Activated naive CD8-positive, alpha-beta T cell treated with anti-CD3 and anti-CD28 coated beads, Interleukin-2, amount 10 ng/mL, durations not matched to agents 7 days and 5 days (primary cell): ENCODE measurements at places on chromosomes 6 and 20. TPM values are rescaled to one million over a fixed set of nuclear protein-coding genes. Genes with fewer than 3 reads are reported as not detected.

ZBTB46 gene
- 0.11 TPM for total RNA-seq

SENP6 gene
- 83.7 TPM for total RNA-seq

DNA sequence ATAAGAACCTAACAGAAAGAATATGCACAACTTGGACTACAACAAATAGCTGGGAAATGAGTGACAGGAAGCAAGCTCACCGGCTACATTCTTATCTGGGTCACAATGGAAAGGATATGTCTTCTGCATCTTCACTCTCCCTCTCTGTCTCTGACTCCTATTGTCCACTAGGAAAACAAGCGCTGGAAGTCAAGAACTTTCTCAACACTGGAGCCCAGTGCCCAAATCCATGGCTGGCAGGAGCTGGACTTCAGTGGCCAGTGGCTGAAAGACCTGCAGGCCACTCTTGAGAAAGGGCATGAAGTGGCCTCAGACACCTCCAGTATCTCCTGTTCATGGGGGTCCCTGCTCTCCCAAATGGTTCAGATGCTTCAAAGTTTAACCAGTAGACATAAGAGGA is 62.0 kb downstream of the FAM50B start:
- H3K4me1 ChIP-seq: peaks cover 18% of the 10 kb centered on the region
- no peak for DNase-seq
- no peak overlapping the region for H3K27ac ChIP-seq
- peaks cover 2% of the 10 kb centered on the region for H3K36me3 ChIP-seq
- peaks cover 67% of the 10 kb centered on the region for H3K27me3 ChIP-seq

DNA sequence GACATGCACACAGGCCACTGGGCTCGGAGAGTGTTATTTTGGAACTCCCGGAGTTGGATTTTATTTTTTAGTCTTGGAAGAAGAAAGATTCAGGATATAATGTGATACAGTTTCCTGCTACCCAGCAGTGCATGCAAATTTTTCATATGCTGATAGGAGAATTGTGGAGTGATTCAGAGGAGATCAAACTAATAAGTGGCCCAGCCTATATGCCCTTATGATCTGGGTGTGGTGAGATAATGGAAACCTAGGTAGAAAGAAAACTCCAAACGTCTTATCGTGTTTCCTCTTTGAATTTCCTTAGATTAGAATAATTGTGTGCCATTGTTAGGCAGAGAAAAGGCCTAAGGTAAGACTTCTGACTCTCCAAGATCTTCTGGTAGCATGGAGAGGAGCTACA is 401.2 kb upstream of the BTBD3 start:
- no peaks in the 10 kb centered on the region for H3K4me1 ChIP-seq
- H3K27ac ChIP-seq: no peak overlapping the region
- no peaks in the 10 kb centered on the region for H3K27me3 ChIP-seq
- no peak for DNase-seq
- H3K36me3 ChIP-seq: no peaks in the 10 kb centered on the region
- H3K4me3 ChIP-seq: no peak overlapping the region

DNA sequence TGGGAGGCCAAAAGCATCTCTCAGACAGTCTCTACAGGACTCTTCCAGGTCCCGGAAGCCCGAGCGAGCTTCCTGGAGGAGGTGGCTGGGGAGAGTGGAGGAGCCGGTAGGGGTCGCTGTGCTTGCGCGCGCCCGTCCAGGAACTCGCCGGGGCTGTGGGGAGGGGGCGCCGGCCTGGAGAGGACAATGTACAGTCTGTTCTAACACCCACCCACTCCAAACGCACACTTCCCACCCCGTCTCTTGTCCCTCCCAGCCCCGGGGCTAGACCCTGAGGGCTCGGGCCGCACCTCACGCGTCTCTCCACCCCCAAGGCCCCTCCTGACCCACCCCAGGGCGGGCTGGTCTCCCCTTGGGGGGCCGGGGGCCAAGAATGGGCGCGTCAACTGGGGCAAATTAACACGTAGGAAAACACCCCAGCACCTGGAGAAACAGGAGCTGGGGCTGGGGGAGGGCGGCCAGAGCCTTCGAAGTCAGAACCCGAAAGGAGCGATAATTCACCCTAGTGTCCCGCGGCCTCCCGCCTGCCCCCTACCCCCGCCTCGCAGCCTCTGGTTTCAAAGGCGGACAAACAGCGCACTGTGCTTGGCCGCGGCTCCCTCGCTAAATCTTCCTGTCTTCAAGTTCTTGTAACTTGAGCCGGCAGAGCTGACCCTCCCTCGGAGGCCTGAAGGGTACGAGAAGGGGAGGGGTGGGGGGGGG is 103.2 kb upstream of the FOXP4 start:
- H3K27ac ChIP-seq: no peak overlapping the region
- no peak for DNase-seq
- H3K4me1 ChIP-seq: peaks cover 39% of the 10 kb centered on the region
- H3K36me3 ChIP-seq: no peaks in the 10 kb centered on the region

- H3K27ac ChIP-seq: peak overlapping the region; percentile 9
- peaks cover 14% of the 10 kb centered on the region for H3K4me1 ChIP-seq
- no peak for DNase-seq
- H3K4me3 ChIP-seq: no peak overlapping the region
- no peaks in the 10 kb centered on the region for H3K27me3 ChIP-seq
These were observed 13.1 kb downstream of the ACSS1 start for GRCh38 chr20:25044660-25045342.

DNA sequence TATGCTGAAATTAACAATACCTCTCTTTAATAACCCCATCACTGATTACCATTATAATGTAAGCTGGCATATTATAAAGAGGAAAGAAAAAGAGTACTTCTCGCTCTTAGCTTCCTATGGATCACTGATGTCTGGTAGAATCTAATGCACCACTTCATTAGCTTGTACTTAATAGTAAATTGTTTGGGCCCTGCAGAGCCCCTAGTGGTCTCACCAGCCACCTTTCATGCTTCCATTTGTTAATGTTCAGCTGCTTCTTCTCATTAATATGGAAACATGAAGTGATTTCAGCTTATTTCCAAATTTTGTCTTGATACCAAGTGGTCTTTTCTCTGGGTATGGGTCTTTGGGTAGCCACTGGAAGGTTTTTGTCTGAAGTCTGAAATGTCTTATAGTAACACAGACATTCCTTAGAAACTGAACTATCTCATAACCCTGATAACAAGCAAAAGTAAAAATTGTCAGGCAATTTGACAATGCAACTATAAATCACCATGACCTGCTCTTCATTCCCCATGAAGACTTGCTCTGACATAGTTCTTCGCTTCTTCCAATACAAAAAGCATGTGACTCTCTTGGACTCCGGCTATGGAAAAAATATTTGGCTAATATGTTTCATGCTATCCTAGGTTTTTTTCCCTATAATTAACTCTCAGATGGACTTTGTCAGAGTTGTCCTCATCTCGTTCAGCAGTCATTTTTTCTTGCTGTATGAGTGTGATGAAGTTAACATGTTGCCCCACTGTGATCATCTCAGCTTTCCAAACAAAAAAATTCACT is 395.8 kb upstream of the MARCKS start:
- DNase-seq: no peak
- no peaks in the 10 kb centered on the region for H3K36me3 ChIP-seq
- H3K4me1 ChIP-seq: no peaks in the 10 kb centered on the region
